ENCODE measurements at places on chromosomes 13 and 19. TPM values are rescaled to one million over a fixed set of nuclear protein-coding genes. Genes with fewer than 3 reads are reported as not detected.

C5AR1 gene
- 1.3 TPM for total RNA-seq

COL4A2 gene
- total RNA-seq = not detected

LHFPL6 gene
- 5.9 TPM for total RNA-seq

C19orf18 gene
- 0.33 TPM for total RNA-seq

FAM124A gene
- total RNA-seq = 0.13 TPM

CEACAM1 gene
- 0.46 TPM for total RNA-seq

NAPSA gene
- total RNA-seq = 19.7 TPM

SEMA6B gene
- total RNA-seq = 0.55 TPM

FFAR1 gene
- total RNA-seq = not detected

CSNK1G2 gene
- 62.1 TPM for total RNA-seq

SOX1 gene
- not detected for total RNA-seq

PDX1 gene
- total RNA-seq = not detected

CBARP gene
- 0.80 TPM for total RNA-seq

GIPR gene
- 1.9 TPM for total RNA-seq

ZNF536 gene
- total RNA-seq = not detected

GSK3A gene
- total RNA-seq = 52.9 TPM

DPF1 gene
- total RNA-seq = 1.1 TPM

ZNF358 gene
- 8.9 TPM for total RNA-seq

CPB2 gene
- total RNA-seq = not detected

TEKTIP1 gene
- 1.0 TPM for total RNA-seq

UPK1A gene
- total RNA-seq = 0.22 TPM

EEF2 gene
- 3,106 TPM for total RNA-seq

LRRC25 gene
- total RNA-seq = 0.26 TPM

KLHL1 gene
- not detected for total RNA-seq
